ENCODE measurements at places on chromosomes 1 and 21. TPM values are rescaled to one million over a fixed set of nuclear protein-coding genes. Genes with fewer than 3 reads are reported as not detected.

DCST2 gene
- 0.16 TPM for polyA plus RNA-seq

PPM1J gene
- polyA plus RNA-seq = 1.5 TPM

OR2L13 gene
- not detected for polyA plus RNA-seq

BCAR3 gene
- 62.2 TPM for polyA plus RNA-seq

LRRC71 gene
- polyA plus RNA-seq = not detected

B3GALT2 gene
- polyA plus RNA-seq = 2.5 TPM

Data from GM23248 (cell line).